CD4-positive, alpha-beta memory T cell (primary cell): ENCODE measurements at places on chromosomes 11 and 22. TPM values are rescaled to one million over a fixed set of nuclear protein-coding genes. Genes with fewer than 3 reads are reported as not detected.

DNA sequence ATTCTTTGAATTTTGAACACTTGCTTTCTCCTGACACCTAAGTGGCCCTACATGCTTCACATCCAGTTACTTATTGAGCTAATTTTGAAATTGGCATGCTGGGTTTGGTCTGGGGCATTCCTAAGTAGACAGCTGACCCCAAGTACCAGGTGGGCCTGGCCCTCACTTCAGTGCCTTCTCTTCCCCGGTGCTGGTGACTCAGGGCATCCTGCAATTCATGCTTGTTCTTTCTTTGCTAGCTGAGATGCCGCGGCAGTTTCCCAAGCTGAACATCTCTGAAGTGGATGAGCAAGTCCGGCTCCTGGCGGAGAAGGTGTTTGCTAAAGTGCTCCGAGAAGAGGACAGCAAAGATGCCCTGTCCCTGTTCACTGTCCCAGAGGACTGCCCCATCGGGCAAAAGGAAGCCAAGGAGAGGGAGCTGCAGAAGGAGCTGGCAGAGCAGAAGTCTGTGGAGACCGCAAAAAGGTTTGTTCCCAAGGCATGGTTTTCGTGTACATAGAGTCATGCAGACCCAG, 6.3 kb downstream of the AMPD3 start:
- DNase-seq = no peak

GRCh38 chr11:134556186-134556585, 144.1 kb upstream of the B3GAT1 start:
- DNase-seq = no peak

- peak; percentile 52 for DNase-seq
Measured at GRCh38 chr11:457111-457760, 7.2 kb downstream of the PTDSS2 start.

DNA sequence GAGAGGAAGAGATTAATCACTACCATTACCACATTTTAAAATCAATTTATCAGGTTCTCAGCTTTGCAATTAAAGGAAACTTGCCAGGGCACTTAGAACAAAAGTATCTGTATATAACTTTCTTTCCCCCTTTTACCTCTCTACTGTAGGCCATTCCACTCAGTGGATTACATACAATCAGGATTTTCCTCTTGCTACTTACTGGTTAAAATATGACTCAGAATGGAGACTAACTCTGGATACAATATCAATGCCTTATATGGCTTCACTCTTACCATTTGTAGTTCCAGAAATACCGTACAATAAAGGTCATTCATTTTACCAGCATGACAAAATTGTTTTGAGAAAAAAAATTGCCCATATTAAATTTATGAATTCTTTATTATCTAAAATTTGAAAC, 706.8 kb downstream of the KCNA4 start:
- DNase-seq = no peak

DNA sequence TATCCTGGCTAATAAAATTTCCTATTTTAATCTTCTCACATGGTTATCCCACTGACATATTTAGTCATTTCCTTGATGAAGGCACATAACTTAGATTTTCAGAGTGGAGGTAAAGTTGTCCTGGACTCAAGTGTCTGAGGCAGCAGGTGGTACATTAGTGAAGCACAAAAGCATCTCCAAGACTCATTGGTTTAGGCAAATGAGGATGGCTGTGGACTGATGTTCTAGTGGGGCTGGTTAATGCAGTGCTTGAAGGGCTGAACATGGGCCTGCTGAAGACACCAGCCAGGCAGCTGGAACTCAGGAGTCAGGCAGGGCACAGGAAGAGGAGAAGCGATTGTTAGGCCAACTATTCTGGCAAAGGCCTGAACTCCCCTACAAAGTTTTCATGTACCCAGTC, 76.3 kb upstream of the SESN3 start:
- no peak for DNase-seq

DNA sequence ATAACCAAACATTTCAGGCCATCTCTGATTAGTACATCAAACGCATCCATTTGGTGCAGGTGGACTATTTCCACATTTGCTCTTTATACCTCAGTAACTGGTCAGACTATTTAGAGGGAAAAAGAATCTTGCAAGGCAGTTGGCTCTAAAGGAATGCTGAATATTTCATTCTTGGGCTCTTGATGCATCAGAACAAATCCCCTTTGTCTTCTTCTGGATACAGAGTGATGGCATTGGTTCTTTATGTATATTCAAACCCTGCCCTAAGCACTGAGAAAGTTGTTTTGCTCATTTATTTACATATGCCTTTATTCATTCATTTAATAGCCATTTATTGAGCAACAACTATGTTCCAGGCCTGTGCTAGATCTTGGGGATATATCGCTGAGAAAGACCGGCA, 31.1 kb upstream of the RAB30 start:
- no peak for DNase-seq

GRCh38 chr11:88414981-88415413, 77.5 kb upstream of the CTSC start:
- DNase-seq = peak; percentile 62

GRCh38 chr11:14414470-14415461, 55.8 kb upstream of the RRAS2 start:
- DNase-seq = peak; percentile 54

- DNase-seq = no peak
Measured at GRCh38 chr11:121958323-121958970, 157.6 kb downstream of the BLID start.

GRCh38 chr22:34805771-34806170, 260.2 kb upstream of the ISX start:
- DNase-seq = no peak

DNA sequence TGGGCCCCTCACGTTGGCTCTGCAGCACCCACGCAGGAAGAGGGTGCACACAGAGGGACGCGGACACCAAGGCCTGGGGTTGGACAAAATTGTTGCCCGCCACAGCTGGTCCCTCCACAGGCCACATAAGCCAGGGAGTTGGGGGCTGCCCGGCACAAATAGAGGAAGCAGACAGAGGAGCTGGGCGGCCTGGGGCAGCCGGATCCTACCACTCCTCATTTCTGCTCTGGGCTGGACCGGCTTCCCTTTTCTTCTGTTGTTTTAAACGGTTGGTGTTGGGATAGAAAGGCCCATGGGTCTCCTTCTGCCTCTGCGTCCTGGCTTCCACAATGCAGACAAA, 36.4 kb upstream of the LINC01488 start:
- no peak for DNase-seq

- no peak for DNase-seq
Measured at GRCh38 chr11:59173964-59174663, 2.2 kb downstream of the DTX4 start.

DNA sequence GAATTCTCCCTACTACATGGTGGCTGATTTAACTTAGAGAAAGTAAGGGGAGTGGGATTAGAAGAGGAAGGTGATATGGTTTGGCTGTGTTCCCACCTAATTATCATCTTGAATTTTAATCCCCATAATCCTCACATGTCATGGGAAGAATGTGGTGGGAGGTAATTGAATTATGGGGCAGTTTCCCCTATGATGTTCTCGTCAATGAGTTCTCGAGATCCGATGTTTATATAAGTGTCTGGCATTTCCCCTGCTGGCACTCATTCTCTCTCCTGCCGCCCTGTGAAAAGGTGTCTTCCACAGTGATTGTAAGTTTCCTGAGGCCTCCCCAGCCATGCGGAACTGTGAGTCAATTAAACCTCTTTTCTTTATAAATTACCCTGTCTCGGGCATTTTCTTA, 169.3 kb downstream of the CASP12 start:
- DNase-seq = no peak

DNA sequence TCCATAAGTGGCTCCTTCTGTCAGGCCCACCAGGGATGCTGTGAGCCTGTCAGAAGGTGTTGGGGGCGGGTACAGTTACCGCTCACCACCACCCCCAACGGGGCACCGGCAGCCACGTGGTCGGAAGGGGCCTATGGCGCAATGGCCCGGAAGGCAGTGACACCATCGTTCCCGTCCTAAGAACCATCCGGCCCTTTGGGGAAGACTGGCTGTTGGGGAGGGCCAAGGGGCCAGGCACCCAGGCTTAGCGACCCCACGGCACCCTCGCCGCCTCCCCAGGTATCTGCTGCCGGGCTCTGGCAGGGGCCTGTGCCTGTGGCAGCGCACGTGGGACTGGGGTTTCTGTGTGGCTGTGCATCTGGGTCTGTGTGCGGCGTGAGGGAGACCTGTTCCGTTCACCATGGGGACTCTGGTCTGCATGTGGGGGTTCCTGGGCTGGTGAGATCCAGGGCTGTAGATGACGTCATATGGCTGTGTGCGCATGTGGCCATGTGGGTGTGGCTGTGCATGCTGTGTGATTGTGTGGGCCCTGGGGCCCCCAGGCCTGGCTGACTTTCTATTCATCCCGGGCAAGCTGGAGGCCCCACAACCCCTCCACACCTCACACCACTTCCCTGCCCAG, 717 bp downstream of the OSM start:
- peak; percentile 95 for DNase-seq

GRCh38 chr11:121367001-121367843, 74.7 kb downstream of the SC5D start:
- DNase-seq = peak; percentile 59

GRCh38 chr11:5674391-5674790, 10.5 kb downstream of the TRIM5 start:
- no peak for DNase-seq

DNA sequence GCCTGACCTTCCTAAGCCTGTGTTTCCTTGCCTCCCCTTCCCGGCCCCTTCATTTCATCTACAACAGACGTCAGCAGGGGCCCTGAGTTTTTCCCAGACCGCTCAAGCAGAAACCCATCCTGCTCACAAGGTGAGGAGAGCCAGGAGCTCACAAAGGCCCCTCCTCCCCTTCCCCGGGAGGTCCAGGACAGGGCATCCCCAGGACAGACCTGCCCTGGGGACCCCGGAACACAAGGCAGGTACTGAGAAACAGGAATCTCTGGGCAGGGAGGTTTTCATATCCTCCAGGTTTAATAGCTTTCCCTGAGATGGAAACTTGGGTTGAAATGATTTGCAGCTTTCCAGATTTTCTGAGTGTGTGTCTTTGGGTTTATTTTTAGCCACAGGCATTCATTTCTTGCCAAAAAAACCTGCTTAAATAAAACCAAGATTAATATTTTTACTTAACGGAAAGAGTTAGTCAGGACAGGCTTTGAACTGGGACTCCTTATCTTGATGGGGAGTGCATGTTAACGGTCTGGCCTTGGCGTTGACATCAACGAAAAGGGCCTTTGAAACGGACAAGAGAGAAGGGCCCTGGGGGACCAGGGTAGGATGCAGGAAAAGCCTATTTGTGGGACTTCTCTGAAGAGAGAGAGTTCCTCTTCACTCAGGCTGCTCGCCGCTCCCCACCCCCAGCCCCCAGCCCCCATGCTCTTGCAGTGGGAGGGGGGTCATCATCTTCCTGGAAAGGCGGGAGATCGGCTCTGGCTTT, 38.5 kb downstream of the TIMP3 start:
- no peak for DNase-seq

DNA sequence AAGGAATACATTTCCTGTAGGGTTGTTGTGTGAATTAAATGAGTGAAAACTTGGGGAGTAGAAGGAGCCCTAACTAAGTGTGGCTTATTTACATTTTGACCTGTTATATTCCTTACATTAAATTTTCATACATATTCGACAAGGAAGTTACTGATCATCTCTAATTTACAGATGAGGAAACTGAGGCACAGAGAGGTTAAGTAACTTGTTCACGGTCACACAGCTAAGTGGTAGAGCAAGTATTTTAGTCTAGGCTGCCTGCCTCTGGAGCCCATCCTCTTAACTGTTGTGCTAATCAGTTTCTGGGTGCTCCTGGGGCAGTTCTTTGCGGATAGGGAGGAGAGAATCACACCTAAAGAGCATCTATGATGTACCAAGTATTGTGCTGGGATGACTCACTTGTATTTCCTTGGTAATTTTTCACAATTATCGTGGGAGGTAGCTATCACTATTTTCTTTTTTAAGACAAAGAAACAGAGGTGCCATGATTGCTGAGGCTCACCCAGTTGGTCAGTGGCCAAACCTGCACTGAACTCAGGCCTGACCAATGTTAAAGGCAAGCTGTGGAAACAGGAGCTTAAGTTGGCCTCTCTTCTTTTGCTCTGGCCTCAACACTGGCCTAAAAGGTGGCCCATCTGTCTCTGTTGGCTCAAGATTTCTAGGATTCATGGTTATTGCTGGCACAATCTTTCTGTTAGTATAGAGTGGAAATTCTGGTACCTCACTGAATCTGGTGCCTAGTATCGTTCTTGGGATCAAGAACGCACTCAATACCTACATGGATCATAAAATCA, 2.9 kb upstream of the ELF5 start:
- no peak for DNase-seq

DNA sequence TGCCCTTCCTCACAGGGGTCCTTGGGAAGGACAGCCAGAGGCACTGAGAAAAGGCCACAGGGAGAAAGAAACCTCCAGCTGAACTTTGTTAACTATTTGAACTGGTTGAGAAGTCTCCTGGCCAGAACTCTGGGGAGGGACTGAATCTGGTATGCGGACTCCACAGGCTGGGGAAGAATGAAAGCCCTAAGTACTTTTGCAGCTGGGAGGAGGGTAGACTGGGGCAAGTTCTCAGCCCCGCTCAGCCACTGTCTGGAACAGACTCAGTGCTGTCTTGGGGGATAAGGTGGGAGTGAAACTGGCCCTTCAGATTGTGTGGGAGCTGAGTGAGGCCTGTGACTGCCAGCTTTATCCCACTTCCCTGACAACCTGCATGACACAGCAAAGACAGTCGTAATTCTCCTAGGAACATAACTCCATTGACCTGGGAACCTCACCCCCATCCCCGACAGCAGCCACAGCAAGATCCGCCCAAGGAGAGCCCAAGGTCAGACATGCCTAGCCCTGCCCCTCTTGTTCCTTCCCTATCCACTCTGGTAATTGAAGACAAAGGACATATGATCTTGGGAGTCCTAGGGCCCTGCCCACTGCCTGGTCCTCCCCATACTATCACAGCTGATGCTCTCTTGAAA, 475.1 kb upstream of the CNTN5 start:
- DNase-seq = no peak

GRCh38 chr11:35178873-35179272, 39.9 kb downstream of the CD44 start:
- peak; percentile 62 for DNase-seq

DNA sequence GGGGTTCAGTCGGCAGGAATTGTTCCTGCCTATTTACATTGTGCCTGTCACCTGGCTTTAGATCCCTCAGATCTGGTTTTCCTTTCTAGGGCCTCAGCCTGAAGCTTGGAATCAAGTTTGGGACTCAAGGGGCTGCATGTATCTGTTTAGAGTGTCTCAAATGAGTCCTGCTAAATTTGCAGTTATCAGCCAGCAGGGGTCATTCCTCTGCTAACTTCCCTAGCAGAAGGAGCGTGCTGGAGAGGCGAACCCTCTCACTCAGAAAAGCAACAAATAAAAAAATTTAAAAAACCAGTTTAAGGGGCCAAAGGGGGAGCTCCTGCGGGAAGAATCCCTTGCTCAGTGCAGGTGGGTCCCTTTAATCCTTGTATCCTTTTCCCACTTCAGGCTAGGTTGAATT, 1220.2 kb downstream of the JRKL start:
- DNase-seq = no peak

GRCh38 chr11:128860571-128861361, 6.3 kb downstream of the KCNJ1 start:
- DNase-seq = no peak

- no peak for DNase-seq
Measured at GRCh38 chr22:36584666-36585065, 55.7 kb upstream of the EIF3D start.

MYBPC3 gene
- not detected for total RNA-seq

ETS1 gene
- 761 TPM for total RNA-seq

PCNX3 gene
- total RNA-seq = 63.3 TPM

APLNR gene
- not detected for total RNA-seq

OR51E1 gene
- not detected for total RNA-seq

PNPLA5 gene
- not detected for total RNA-seq

OPCML gene
- not detected for total RNA-seq
